Aorta (tissue), 5 donors: ENCODE measurements at places on chromosomes 16 and 17. TPM values are rescaled to one million over a fixed set of nuclear protein-coding genes. Genes with fewer than 3 reads are reported as not detected.

The GID4 gene
- total RNA-seq = 14.1 TPM

The NOB1 gene
- 30.6 TPM for total RNA-seq

The PITPNM3 gene
- 1.8 TPM for total RNA-seq

GRCh38 chr17:49573510-49574322 lies 2.0 kb upstream of the NXPH3 start:
- peak; percentile 75 for DNase-seq

The TPPP3 gene
- total RNA-seq = 7.2 TPM
